ENCODE measurements at places on chromosomes 6 and 20. TPM values are rescaled to one million over a fixed set of nuclear protein-coding genes. Genes with fewer than 3 reads are reported as not detected.

DNA sequence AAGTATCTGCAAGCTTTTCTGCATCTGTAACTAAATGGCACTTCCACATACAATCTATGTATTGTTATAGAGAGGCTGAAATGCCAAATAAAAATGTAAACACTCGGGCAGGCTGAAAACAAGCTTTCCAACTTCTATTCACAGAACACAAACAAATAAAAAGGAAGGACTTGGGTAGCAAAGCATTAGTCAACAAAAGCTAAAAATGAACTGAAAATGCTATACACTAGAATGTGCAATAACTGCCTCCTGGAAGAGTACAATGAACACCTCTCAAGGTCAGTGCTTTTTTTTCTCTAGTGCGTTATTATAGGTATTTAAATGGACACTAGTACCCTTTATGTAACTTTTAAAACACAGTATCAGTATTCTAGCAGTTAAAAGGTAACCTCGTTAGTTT lies 31.4 kb downstream of the STK38 start:
- no peaks in the 10 kb centered on the region for H3K27me3 ChIP-seq
- DNase-seq, result no peak
- no peak overlapping the region for H3K27ac ChIP-seq
- H3K4me3 ChIP-seq, result no peak overlapping the region
- H3K4me1 ChIP-seq, result peaks cover 8% of the 10 kb centered on the region

DNA sequence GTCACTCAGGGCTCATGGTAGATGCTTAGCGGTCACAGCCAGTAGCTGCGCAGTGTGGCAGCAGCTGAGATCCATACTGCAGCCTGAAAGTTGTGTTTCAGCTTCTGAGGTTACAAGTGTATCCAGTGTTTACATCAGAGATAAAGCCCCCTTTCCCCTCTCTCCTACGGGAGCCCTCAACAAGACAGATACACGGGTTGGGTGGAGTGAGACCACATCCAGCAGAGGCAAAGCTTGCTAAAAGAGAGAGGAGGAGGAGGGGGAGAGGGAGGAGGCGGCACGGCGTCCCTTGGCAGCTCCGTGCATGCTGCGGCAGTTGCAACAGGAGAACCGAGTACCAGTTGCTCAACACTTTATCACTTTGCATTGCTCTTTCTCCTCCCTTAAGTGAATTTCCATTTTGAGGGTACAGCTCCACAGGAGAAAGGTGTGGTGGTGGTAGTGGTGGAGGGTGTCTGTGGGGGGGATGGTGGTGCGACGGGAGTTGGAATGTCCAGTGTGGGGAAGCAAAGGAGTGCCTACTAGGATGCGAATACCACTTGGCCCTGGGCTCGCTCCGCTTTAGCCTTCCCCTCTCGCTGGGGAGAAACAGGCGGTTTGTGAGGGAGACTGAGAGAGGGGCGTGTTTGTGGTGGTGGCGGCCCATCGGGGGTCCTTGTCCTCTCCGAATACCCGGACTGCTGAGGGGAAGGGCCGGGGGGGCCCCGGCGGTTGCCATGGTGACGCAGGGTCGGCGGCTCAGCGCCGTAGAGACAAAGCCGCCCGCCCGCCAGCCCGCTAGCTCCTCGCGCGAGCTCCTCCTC lies 405 bp upstream of the RNF182 start:
- DNase-seq, result no peak
- peaks cover 21% of the 10 kb centered on the region for H3K27me3 ChIP-seq
- peak overlapping the region; percentile 48 for H3K4me3 ChIP-seq

GRCh38 chr6:37396571-37397180 lies 36.3 kb upstream of the CMTR1 start:
- H3K27ac ChIP-seq, result no peak overlapping the region
- H3K4me3 ChIP-seq, result no peak overlapping the region
- no peaks in the 10 kb centered on the region for H3K36me3 ChIP-seq
- H3K27me3 ChIP-seq, result no peaks in the 10 kb centered on the region

DNA sequence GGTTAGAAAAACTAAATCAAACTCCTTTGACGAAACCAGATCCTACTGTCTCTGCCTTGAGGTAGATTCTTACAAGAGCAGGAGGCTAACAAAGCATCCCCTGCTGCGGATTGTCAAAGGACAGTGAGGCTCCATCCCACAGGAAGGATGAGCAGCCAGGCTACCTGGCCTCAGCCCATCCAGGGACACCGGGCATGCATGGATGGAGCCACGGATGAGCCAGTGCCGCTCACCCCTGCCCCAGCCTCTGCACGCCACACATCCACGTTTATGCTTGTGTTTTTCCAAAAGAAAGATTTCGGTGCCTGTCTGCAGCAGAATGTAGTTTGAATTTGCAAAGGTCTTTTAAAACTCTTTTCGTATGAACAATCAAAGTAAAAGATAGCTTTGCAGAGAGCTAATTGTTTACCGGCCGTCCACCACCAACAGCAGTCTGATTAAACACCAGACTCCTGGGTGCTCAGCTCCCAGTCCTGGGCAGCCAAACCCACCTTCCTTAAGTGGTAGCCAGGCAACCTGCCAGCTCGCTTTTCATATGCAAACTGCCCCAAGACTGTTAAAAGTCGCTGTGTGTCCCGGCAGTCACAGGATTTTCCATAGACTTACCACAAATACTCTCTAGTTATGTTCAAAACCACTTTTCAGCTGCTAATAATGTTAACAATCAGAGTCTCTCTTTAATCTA lies 999 bp downstream of the THBS2 start:
- H3K4me1 ChIP-seq, result no peaks in the 10 kb centered on the region
- peaks cover 5% of the 10 kb centered on the region for H3K27me3 ChIP-seq
- no peak overlapping the region for H3K4me3 ChIP-seq

SLC22A1 gene
- not detected for polyA plus RNA-seq

- H3K36me3 ChIP-seq, result no peaks in the 10 kb centered on the region
- H3K27me3 ChIP-seq, result no peaks in the 10 kb centered on the region
- H3K4me1 ChIP-seq, result no peaks in the 10 kb centered on the region
- H3K4me3 ChIP-seq, result no peak overlapping the region
- no peak for DNase-seq
These were observed 19.2 kb upstream of the FAM83C start for GRCh38 chr20:35311409-35311808.

MYLK4 gene
- not detected for polyA plus RNA-seq

GRCh38 chr6:21676769-21677168 lies 83.2 kb downstream of the SOX4 start:
- no peaks in the 10 kb centered on the region for H3K27me3 ChIP-seq
- no peaks in the 10 kb centered on the region for H3K4me1 ChIP-seq
- no peak for DNase-seq
- no peaks in the 10 kb centered on the region for H3K36me3 ChIP-seq
- H3K27ac ChIP-seq, result no peak overlapping the region
- no peak overlapping the region for H3K4me3 ChIP-seq

- H3K4me1 ChIP-seq, result no peaks in the 10 kb centered on the region
- no peak for DNase-seq
- H3K4me3 ChIP-seq, result no peak overlapping the region
- H3K36me3 ChIP-seq, result no peaks in the 10 kb centered on the region
- no peak overlapping the region for H3K27ac ChIP-seq
These were observed 318.0 kb downstream of the QKI start for GRCh38 chr6:163732479-163732878.

- DNase-seq, result no peak
- H3K4me1 ChIP-seq, result no peaks in the 10 kb centered on the region
- no peaks in the 10 kb centered on the region for H3K27me3 ChIP-seq
- no peak overlapping the region for H3K27ac ChIP-seq
- H3K36me3 ChIP-seq, result no peaks in the 10 kb centered on the region
- H3K4me3 ChIP-seq, result no peak overlapping the region
These were observed 191.7 kb downstream of the SMOC2 start for GRCh38 chr6:168632694-168633093.

EFCAB8 gene
- polyA plus RNA-seq, result not detected

DNA sequence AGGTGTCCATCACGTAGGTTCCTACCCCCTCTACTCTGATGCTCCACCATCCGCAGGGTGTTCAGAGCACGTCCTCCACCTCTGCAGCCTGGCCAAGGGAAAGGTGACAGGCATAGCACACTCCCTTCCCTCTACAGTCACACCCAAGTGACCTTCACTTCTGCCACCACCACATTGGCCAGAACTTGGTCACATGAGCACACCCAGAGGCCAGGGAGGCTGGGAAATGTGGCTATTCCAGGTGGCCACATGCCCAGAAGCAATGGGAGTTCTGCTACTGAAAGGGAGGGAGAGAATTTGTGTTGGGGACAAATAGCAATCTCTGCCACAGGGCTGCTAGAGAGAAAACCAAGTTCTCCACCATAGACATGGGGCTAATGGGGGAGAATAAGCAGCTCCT lies 180.3 kb downstream of the NFATC2 start:
- H3K27me3 ChIP-seq, result no peaks in the 10 kb centered on the region
- no peaks in the 10 kb centered on the region for H3K36me3 ChIP-seq
- no peaks in the 10 kb centered on the region for H3K4me1 ChIP-seq
- no peak overlapping the region for H3K27ac ChIP-seq

HDGFL1 gene
- polyA plus RNA-seq, result not detected

- no peak overlapping the region for H3K27ac ChIP-seq
- DNase-seq, result no peak
- no peaks in the 10 kb centered on the region for H3K36me3 ChIP-seq
- H3K4me1 ChIP-seq, result no peaks in the 10 kb centered on the region
- H3K27me3 ChIP-seq, result no peaks in the 10 kb centered on the region
- no peak overlapping the region for H3K4me3 ChIP-seq
These were observed 95.3 kb upstream of the C6orf118 start for GRCh38 chr6:165404697-165405096.

GRCh38 chr20:11190741-11191140 lies 516.9 kb upstream of the JAG1 start:
- H3K4me1 ChIP-seq, result no peaks in the 10 kb centered on the region
- no peak overlapping the region for H3K27ac ChIP-seq
- H3K27me3 ChIP-seq, result no peaks in the 10 kb centered on the region
- DNase-seq, result no peak
- H3K36me3 ChIP-seq, result no peaks in the 10 kb centered on the region
- H3K4me3 ChIP-seq, result no peak overlapping the region

DNA sequence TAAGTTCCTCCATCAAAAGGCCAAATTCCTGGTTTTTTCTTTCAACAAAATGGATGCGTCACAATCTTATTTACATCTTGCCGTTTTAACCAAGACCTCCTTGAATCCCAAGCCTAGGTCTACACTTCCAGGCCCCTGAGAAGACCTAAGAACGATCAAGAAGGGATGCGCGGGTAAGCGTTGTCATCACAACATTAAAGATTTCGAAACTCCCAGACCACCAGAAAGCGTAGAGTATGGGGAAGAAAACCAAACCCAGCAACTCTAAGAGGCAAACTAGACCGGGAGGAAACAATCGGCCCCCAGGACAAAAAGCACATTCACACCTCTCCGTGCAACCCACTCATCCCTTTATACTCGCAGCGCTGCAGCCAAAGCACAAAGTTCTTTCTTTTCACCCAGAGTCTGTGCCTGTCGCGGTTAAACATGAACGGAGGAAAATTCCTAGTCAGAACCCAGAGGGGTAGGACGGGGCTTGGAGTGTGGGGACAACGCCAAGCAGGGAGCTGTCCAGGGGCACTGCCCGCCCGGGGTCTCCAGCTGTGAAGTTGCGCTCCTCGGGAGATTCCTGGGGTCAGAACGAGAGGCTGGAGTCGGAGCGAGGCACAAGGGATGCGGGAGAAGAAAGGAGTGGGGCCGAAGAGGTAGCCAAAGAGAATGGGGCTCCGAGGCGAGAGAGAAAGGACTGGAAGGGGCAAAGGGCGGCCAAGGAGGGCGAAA lies 725 bp downstream of the OSER1 start:
- no peaks in the 10 kb centered on the region for H3K36me3 ChIP-seq
- H3K4me3 ChIP-seq, result peak overlapping the region; percentile 81
- no peaks in the 10 kb centered on the region for H3K27me3 ChIP-seq
- H3K4me1 ChIP-seq, result peaks cover 25% of the 10 kb centered on the region

DNAH8 gene
- polyA plus RNA-seq, result not detected

DNA sequence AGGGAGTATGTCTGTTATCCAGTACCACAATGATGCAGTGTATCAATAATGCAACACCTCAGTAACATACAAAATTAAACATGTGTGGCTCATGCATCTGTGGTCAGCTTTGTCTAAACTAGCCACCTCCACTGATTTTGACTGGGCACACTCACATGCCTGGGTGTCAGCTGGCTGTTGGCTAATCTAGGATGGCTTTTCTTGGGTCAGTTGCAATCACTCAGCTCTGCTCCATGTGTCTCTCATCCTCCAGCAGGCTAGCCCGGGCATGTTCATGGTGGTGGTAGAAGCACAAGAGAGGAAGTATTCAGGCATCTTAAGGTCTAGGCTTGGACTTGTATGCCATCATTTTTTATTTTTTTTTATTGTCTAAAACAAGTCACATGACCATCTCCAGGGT lies 59.3 kb upstream of the JAG1 start:
- no peaks in the 10 kb centered on the region for H3K4me1 ChIP-seq
- no peak overlapping the region for H3K27ac ChIP-seq
- H3K27me3 ChIP-seq, result no peaks in the 10 kb centered on the region
- no peak overlapping the region for H3K4me3 ChIP-seq

- no peaks in the 10 kb centered on the region for H3K36me3 ChIP-seq
- H3K4me1 ChIP-seq, result no peaks in the 10 kb centered on the region
- H3K27ac ChIP-seq, result no peak overlapping the region
- H3K4me3 ChIP-seq, result no peak overlapping the region
These were observed 67.1 kb upstream of the SLC2A12 start for GRCh38 chr6:134119486-134119885.

DNA sequence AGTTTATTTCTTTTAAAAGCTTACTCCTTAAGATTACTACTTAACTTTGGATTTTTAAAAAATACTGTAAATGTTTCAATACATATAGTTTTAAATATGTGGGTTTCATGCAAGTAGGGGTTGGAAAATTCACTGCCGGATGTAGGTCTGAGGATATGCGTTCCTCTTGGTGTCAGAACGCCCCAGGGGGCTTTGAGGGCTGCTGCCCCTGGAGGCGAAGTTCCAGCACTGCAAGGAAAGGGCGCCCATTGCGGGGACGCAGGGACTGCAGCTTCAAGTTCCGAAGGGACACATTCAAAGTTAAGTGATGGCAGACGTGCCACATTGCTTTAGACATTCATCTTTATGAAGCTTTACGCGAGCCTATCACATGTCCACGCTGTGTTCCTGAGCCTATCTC lies 152.9 kb downstream of the SOD2 start:
- no peak overlapping the region for H3K27ac ChIP-seq
- no peaks in the 10 kb centered on the region for H3K36me3 ChIP-seq
- no peak overlapping the region for H3K4me3 ChIP-seq
- DNase-seq, result no peak
- H3K27me3 ChIP-seq, result no peaks in the 10 kb centered on the region

GRCh38 chr6:163078712-163079111 lies 335.8 kb upstream of the QKI start:
- no peak overlapping the region for H3K4me3 ChIP-seq
- DNase-seq, result no peak
- H3K4me1 ChIP-seq, result no peaks in the 10 kb centered on the region
- no peaks in the 10 kb centered on the region for H3K27me3 ChIP-seq
- no peak overlapping the region for H3K27ac ChIP-seq

GRCh38 chr20:31906001-31906400 lies 35.6 kb downstream of the TTLL9 start:
- H3K36me3 ChIP-seq, result no peaks in the 10 kb centered on the region
- DNase-seq, result no peak
- no peaks in the 10 kb centered on the region for H3K27me3 ChIP-seq

DNA sequence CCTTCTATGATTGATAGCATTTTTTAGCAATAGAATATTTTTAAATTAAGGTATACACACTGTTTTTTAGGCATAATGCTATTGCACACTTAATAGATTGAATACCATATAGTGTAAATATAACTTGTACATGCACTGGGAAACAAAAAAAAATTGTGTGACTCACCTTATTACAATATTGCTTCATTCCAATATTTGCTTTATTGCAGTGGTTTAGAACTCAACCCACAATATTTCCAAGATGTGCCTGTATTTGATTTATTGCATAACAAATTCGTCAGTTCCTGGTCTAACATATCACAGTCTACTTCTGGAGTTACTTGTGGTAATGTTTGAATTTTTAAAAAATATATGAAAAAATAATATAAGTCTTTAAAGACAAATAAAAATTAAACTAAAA lies 41.9 kb upstream of the DEFB112 start:
- no peaks in the 10 kb centered on the region for H3K27me3 ChIP-seq
- H3K4me3 ChIP-seq, result no peak overlapping the region

All from naive thymus-derived CD4-positive, alpha-beta T cell (primary cell).